ENCODE measurements at places on chromosomes 5 and 9.

- DNase-seq = no peak
These were observed 175.9 kb downstream of the ARRDC3 start for GRCh38 chr5:91207248-91207647.

- peak; percentile 64 for DNase-seq
These were observed 18.3 kb upstream of the MUSK start for GRCh38 chr9:110650261-110650660.

- DNase-seq = no peak
These were observed 137.4 kb downstream of the MED27 start for GRCh38 chr9:131942146-131942720.

- DNase-seq = no peak
These were observed 72.0 kb upstream of the FER start for GRCh38 chr5:108675736-108676135.

GRCh38 chr5:31894141-31894540 is 255.2 kb downstream of the PDZD2 start:
- DNase-seq = no peak

DNA sequence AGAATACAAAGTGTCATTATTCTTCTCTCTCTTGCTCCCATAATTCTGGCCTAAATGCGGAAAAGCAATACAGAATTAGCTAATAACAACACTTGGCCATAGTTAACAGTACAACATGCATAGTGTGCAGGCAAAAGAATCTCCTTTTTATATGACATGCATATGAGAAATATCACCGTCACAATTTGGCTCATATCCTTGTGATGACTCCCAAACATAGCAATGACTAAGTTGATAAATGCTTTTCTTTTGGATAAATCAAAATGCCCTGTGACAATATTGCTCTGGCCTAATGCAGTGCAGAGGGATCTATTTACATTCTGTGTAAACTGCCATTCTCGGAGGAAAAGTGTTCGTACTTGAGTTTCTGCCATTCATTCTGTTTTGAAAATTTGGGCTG is 121.9 kb upstream of the GHR start:
- DNase-seq = no peak

DNA sequence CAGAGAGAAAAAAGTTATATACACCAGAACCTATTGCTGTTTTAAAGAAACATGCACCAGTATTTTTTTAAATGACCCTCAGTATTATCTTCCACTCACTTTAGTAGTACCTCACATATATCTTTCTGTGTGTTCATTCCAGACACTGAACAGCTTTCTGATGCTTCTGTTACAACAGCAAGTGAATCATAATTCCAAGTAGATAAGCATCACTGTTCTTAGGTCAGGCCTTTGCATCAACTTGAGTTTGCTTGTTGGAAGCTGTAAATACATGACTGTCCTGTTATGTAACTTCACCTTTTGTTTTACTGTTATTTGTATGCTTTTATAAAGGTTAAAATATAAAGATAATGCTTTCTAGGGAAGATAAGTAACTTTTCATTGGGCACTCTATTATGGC is 184.4 kb downstream of the ISL1 start:
- no peak for DNase-seq
